ENCODE measurements at places on chromosomes 3 and 15.

DNA sequence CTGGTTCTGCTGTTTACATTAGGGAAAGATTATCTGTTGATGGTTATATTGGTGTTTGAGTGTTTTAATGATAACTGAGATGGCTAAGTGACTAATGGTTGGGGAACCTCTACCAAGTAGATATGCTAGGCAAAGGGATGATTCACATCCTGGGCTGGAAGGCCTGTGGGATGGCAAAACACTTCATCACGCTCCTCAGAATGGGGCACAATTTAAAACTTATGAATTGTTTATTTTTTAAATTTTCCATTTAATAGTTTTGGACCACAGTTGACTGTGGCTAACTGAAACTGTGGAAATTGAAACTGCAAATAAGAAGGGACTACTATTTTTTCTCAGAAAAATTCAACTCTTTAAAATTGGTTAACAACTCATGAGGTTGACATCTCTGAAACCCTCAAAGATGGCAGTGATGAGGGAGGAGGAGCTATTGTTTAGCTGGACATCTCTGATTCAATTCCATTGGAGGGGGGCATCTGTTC, 100.5 kb upstream of the ZBED2 start:
- DNase-seq = no peak

DNA sequence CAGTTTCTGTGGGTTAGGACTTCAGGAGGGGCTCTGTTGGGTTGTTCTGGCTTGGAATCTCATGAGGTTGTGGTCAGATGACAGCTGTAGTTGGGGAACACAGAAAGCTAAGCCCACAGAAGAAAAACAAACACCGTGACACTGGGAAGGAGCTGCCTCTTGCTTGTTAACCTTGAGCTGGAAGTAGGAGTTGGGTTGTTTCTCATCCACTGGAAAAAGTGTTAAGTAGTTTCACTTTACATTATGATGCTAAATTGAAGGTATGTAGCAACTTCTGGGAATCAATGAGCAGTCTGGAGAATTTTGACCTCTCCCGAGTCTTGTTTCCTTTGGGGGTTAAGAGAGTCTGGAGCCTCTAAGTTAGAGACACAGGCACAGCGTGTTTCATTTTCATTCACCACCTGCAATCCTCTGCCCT, 20.4 kb downstream of the HACD3 start:
- no peak for DNase-seq

- no peak for DNase-seq
Observed at GRCh38 chr3:90095811-90096210, 988.4 kb downstream of the EPHA3 start.

- no peak for DNase-seq
Observed at GRCh38 chr3:146594843-146595482, 10.2 kb downstream of the PLSCR5 start.

DNA sequence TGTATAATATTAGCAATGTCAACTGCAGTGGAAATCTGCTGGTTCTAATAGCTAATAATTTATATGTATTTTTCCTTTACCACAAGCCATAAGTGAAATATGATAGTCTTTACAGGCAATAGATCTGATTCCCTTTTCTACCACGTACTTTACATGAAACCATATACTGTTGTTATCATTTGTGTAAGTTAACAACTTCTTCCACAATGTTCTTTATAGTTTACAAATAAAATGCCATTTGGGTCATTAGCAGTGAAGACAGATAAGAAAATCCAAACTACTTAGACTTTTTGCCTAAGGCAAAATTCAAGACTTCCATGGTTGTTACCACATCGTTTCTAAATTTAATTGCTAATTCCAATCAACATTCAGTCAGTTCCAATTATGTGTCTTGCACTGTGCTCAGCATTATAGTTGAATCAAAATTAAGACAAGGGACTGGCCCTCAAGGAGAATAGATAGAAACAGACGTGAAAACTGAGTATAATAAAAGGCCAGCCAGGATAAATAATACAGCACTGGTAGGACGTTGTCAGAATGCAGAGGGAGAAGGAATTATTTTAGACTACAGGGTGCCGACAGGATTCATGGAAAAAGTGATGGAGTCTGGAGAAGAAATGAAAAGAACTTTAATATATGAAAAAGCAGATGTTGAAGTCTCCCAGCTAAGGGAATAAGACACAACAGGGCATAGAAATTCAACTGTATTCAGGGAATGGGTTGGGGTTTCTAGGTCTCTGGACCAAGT, 249.8 kb downstream of the ALCAM start:
- no peak for DNase-seq

DNA sequence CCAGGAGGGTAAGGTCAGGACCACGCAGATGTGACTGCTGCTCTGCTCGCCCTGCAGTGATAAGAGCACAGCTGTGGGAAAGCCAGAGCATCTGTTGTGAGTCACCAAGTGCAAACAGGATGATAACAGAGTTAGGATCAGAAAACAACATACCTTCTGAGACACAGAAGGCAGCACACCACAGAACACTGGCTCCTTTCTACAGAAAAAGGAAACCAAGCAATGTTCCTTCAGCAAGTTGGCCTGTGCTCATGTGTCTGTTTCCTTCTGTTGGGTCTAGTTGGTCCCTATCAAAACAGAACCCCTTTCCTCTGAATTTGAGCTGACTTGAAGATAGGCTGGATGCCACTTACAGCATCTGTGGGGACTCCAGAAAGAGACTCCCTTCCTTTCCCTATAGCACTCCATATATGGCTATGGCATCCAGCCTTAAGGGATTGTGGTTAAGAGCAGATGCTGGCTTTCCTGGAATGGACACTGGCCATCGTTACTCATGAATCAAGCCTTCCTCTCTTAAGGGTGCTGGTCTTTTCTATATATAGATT, 440.7 kb upstream of the THBS1 start:
- DNase-seq = no peak

Data from midbrain (tissue), 1 donor.